Posterior cingulate gyrus (tissue), 11 donors: ENCODE measurements at places on chromosomes 11 and 22.

GRCh38 chr11:128835741-128836430 is 31.2 kb downstream of the KCNJ1 start:
- no peak for DNase-seq

- DNase-seq: no peak
Measured at GRCh38 chr11:7591987-7592386, 78.2 kb downstream of the PPFIBP2 start.

GRCh38 chr11:134331354-134332188 is at the start of gene GLB1L2:
Gene GLB1L2, plus strand, starts transcription at chr11:134331988. Its CDS starts 74 bp downstream, at chr11:134332062.
- peak; percentile 58 for DNase-seq

DNA sequence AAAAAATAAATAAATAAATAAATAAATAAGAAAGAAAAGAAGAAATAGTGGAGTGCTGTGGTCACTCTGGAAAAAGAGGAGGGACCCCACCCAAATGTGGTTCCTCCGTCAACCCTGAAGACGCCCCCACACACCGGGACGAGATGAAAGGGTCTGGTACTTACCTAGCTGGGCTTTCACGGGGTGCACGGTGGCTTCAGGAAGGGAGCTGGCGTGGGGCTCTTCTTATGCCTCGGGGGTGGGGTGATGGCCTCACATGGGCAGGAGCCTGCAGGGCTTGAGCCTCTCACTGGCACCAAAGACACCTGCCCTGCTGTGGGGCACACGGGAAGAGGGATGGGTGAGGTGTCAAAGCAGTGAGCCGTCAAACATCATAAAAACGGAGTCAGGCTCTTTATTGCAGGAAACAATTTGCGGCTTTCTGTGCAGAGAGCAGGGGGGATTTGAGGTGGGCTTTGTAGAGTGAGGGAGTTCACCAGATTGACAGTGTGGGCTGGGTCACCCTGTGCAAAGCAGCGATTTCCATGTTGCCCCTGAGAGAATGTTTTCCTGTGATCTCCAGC is 28.0 kb upstream of the KRTAP5-6 start:
- no peak for DNase-seq

DNA sequence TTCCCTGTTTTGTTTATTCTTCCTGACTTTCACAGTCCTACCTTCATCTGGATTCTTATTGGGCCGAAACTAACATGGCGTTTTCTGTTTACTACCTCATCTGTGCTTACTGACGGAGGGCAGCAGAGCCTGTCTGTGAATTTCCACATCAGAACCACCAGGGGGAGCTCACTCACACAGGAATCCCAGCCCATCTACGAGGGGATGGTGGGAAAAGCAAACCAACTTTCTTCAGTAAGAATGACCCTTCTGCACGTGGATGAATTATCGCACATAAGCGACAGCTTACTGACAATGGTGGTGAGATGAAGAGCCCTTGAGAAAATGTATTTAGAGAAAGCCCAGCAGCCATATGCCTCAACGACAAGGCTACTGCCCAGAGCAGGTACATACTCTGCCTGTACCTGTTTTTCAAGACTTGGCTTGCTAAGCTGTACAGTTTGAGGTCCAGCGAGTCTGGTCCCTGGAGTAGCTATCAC is 42.5 kb downstream of the LARGE2 start:
- DNase-seq: peak; percentile 94

DNA sequence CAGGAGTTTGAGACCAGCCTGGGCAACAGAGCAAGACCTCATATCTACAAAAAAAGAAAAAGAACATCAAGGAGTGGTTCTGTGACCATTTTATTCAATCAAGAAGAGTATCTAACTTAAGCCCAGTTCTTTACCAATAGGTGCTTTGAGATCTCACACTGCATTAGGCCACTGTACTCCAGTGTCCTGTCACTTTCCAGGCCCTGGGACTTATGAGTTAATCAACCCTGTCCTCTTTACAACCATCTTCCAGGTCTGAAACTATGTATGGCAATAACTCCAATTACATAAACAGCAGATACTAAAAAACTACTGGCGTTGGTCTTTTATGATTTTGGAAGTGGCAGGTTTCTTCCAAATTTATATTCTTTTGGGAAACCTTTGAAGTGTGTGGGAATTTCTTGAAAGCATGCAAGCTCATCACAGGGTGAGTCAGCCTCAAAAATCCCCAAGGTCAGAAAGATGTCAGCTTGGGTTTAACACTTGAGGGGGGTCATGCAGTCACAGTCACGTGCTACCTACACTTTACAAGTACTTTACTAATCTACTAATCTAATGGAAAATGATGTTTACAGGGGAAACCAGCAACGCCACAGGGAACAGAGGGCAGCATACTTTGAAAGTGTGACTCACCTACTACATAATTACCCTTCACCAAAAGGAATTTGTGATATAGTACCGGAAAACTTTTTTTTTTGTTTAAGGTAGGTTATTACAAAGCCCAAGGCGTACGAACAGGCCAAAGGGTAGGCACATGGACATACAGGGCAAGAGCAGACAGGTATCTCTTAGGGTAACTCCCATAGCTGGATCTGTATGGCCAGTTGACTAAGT is 15.6 kb downstream of the PISD start:
- no peak for DNase-seq

- DNase-seq: no peak
Measured at GRCh38 chr11:94613120-94613519, 46.0 kb downstream of the PIWIL4 start.

DNA sequence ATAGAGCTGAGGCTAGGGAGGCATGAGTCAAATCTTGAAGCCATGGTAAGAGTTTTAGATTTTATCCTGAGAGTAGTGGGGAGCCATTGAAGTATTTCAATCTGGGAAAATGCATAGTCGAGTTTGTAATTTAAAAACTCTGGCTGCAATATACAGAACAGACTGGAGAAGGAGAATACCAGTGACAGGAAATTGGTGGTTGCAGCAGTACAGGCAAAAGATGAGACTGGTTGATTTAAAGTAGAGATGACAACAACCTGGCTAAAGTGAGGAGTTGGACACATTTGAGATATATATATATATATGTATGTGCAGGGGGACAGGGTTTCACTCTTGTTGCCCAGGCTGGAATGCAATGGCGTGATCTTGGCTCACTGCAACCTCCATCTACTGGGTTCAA is 6.2 kb downstream of the HORMAD2 start:
- DNase-seq: no peak

- no peak for DNase-seq
Measured at GRCh38 chr11:70440206-70440605, 41.9 kb downstream of the CTTN start.

GRCh38 chr11:108994887-108995286 is 330.0 kb downstream of the DDX10 start:
- DNase-seq: no peak

- DNase-seq: no peak
Measured at GRCh38 chr22:25827415-25827814, 85.4 kb downstream of the MYO18B start.

DNA sequence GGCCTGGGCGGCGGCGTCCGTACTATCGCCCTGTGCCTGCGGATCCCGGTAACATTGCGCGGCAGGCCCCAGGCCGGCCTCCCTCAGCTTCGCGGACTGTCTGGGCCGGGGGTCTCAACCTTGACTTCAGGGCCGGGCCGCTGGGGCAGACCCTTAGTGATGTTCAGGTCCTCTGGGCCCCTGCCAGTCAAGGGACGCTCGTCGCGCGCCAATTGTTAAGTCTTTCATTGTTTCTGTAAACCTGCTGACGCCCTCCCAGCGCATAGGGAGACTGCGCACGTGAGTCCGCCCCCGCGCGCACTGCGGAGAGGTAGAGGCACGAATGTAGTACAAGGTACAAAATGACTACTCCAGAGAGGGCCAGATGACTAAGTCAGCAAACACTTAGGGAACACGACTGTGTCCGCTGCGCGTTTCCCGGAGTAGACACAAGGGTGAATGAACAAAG is 451 bp upstream of the HDHD5 start:
- DNase-seq: peak; percentile 70

DNA sequence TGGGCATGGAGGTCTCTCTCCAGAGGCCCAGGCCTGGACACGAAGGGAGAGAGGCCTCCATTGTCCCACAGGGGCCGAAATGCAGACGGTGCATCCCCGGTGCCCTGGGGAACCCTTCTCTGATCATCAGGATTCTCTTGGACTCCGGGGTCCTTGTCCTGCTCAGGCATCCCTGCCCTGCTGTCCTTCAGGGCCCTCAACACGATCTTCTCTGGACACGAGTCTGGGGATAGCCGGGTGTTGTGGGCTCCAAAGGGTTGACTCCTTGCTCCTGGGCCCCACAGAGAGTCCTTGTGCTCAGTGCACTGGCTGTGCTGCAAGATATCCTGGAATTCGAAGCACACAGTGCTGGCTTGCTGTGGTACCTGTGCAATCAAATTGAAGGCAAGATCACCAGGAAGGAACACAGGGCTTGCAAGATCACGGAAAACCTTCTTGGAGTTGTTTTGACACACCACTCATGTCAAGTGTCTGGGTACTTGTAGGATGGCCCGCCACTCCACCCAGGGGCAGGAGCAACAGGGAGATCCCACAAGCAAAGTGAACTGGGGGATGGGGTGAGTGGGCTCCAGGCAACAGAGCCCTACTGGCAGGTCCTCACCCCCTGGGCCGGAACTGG is 61.3 kb upstream of the PRODH start:
- no peak for DNase-seq

DNA sequence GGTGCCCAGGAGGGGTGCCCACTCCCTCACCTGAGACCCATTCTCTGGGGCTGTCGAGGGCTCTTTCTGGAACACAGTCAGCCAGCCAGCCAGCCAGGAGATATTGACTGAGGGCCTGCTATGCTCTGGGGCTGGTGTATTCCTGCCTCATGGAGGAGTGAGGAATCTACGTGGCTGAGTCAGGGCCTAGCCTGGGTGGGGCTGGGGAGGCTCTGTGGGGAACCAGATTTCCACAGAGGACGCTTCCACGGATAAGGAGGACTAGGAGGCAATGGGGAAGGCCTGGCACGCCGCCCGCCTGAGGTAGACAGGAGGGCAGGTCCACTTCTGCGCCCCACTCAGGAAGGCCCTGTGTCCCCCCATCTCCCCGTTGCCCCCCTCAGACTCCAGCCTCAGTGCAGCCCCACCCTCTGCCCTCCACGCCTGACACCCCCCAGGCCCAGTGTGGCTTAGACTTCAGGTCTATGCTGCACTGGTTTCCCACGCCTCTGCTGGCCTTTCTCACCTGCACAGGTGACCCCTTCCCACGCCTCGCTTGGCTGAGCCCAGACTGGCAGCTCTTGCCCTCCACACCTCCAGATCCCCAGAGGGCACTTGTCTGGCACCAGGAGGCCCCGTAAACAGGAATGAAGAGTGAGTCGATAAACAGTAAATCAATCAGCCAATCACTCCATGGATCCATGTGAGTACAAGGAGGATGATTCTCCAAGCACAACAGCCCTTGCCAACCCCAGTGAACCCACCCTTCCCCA is 37.5 kb downstream of the MACROD1 start:
- DNase-seq: no peak
